K562 (cell line): ENCODE measurements at places on chromosomes 12 and 14. TPM values are rescaled to one million over a fixed set of nuclear protein-coding genes. Genes with fewer than 3 reads are reported as not detected.

The C14orf132 gene
- total RNA-seq: 0.04 TPM in 1 of 2 replicates, not detected in the other

The C14orf39 gene
- 0.58 and 0.82 TPM in 2 replicates for total RNA-seq

The VPS29 gene
- 117 and 125 TPM in 2 replicates for total RNA-seq

The ENDOU gene
- total RNA-seq: not detected in 2 replicates

The PRORP gene
- total RNA-seq: 28.9 and 29.5 TPM in 2 replicates

The TMEM63C gene
- not detected in 2 replicates for total RNA-seq

The TAS2R42 gene
- not detected in 2 replicates for total RNA-seq
